ENCODE measurements at places on chromosomes 7 and 10.

GRCh38 chr7:142348100-142348499 lies 90.2 kb upstream of the PRSS58 start:
- DNase-seq = no peak

DNA sequence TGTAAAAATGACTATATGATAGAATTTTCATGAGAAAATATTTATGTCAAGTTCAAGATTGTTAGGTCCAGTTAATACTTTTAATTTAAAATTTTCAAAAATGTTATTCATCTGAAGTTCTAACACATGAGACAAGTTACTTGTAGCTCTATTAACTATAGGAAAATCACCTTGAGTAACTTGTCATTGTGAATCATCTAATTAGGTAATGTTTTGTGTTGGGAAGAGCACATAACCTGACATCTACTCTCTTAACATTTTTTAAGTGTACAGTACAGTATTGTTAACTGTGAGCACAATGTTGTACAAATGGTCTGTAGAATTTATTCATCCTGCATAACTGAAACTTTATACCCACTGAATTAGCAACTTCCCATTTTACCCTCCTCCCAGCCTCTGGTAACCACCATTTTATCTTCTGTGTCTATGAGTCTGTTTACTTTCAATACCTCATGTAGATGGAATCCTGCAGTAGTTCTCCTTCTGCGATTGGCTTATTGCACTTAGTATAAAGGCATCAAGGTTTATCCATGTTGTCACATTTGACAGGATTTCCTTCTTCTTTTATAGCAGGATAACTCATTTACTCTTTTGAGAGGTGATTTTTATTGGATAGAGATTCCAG lies 54.6 kb downstream of the ARL4A start:
- DNase-seq = no peak

DNA sequence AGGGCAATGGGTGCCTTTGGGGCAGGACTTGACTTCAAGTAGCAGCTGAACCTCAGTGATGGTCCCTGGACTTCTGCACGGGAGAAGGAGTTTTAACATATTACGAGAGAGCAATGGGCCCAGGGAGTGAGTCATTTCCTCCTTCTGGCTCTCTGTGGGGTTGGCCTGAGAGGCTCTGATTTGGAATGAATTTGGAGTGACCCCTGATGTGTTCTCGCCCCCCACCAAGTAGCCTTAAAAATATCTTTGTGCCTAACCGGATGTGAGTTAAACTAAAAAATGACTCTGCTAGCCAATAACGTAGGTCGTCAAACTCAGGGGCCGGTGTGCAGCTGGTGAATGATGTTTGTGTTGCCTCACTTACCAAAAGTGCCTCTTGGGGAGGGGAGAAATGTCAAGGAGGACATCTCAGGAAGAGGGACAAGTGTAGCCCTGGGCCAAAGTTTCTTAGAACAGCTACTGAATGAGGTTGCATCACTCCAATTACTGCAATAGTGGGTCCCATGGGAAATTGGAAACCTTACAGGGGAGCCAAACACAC lies 656.6 kb downstream of the INHBA start:
- no peak for DNase-seq

DNA sequence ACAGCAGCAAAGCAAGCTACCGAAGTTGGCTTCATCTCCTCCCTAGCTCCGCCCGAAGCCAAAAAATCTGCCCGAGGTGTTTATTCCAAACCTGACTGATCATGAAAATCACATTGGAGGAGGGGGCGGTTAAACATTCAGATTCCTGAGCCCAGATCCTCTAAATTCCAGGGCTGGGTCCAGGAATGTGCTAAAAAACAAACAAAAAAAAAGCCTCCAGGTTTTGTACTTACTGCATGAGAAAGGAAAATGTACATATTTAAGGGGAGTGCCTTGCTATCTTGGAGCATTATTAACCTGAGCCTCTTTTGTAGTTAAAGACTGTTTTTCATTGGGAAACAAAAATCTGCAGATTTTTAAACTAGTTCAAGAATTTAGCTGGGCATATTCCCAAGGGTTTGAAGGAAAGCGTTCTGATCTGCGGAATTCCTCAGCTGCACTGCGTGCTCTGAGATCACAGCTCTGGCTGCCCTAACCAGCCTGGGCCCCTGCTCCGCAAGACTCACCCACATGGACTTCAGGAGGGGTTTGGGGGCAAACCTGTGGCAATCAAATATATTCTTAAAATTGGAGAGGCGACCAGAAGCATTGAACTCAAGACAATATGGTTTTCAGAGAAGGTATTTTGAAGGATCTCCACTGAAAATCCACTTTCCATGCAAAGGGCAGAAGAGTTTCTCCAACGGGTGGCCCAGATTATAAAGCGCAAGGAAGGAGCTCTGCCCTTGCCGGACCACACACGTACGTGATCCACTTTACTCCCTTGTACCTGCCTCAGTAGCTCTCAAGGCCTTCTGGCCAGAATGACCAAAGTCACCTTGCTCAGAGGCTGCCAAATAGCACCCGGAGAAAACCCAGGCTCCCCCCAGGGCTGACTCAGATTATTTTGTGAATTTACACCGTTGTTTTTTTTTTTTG lies 10.0 kb upstream of the TNS3 start:
- DNase-seq = no peak

DNA sequence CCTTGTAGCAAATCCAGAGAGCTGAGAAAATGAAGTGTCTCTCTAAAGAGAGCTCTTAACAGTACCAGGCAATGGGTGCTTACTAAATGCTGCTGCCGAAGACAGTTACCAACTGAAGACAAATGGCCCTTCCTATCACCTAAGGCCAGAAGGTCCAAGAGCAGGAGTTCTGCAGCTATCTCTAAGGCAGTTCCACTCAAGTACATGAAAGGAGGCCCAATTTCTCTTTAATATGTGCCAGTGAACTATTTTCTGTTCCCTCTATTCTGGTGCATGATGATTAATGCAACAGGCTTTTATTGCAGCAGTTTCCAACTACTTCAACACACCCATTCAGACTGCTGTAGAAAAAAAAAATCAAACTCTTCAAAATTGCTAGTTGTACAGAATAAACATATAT lies 122.5 kb downstream of the SLC25A13 start:
- DNase-seq = no peak

DNA sequence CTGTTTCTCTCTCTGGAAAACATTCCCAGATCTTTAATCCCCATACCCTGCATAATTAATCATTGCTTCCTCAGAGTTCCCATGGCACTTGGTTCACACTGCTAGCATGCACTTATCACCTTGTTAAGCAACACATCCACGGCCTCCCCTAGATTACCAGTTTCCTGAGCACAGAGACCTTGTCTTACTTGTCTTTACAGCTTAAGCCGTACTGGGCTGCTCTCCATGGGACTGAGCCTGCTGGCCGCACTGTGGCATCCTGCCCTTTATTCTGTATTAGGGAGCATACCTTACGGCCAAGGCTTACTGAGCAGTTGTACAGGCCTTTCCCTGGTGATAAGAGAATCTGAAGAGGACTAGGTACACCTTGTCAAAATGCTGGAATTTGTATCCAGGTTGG lies 190.2 kb downstream of the REEP3 start:
- DNase-seq = no peak
